ENCODE measurements at places on chromosomes 13 and 19.

DNA sequence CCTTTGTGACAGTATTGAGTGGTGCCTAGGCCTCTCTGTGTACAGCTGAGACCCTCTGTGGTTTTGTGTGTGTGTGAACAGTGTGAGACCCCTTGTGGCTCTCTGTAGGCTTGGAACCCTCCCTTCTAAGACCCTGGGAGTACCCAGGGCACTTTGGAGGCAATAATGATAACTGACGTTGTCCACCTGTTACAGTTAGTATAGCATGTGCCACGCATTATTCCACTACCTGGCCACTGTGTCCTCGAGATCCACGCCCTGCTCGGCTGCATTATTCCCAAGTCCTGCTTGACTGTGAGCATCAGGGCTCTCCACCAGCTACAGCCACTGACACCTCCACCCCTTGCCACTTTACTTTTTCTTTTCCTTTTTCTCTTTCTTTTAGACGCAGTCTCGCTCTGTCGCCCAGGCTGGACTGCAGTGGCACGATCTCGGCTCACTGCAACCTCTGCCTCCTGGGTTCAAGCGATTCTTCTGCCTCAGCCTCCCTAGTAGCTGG, 2.0 kb downstream of the GRAMD1A start:
- DNase-seq = no peak

DNA sequence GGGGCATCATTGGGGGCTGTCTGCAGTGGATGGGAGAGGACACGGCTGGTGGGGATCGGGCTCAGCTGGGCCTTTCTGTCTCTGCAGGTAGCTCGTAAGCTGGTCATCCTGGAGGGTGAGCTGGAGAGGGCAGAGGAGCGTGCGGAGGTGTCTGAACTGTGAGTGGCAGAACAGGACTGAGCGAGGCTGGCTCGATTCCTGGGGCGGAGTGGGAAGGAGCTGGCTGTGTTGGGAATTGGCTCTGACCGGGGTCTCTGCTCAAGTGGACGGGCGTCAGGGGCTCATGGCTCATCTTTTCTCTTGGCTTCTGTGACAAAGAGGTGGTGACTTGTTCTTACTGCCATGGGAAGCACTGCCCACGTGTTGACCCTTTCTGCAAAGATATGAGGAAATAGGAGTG, 11.6 kb downstream of the TPM4 start:
- no peak for DNase-seq

DNA sequence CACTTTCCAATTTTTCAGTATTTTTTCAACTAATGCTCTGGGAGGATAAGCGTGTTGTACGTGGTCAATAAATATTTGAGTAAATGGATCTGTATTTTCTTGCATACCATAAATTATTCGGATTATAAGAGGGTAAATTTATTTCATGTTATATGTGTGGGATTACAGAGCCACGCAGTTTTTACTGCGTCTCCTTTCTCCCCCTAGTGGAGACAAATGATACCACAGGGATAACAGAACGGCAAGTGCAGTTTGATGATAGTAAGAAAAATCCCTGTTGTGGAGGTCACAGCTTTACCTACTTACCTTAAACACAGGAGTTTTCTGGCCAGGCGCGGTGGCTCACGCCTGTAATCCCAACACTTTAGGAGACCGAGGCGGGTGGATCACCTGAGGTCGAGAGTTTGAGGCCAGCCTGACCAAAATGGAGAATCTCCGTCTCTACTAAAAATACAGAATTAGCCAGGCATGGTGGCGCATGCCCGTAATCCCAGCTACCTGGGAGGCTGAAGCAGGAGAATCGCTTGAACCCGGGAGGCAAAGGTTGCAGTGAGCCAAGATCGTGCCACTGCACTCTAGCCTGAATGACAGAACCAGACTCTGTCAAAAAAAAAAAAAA, 16.8 kb downstream of the MBD3L2B start:
- DNase-seq = no peak

DNA sequence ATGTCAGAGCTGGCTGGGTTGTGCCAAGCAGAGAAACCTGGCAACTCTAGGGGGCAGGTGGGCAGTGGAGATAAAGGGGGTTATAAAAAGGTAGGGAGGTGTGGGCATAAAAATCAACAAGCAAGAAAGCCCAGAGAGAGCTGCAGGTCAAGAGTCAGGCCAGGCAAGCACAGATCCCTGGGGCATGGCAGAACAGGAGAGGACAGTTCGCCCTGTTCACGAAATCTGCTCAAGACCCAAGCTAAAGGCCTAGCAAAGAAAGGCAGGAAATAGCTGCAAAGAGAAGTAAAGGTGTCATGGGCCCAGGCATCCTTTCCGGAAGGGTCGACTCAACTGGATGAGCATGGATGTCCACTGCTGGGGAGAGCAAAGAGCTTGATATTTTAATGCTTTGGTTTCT, 3.4 kb downstream of the MBNL2 start:
- DNase-seq = peak; percentile 23

- no peak for DNase-seq
Observed at GRCh38 chr13:27128825-27129627, 42.6 kb downstream of the USP12 start.

DNA sequence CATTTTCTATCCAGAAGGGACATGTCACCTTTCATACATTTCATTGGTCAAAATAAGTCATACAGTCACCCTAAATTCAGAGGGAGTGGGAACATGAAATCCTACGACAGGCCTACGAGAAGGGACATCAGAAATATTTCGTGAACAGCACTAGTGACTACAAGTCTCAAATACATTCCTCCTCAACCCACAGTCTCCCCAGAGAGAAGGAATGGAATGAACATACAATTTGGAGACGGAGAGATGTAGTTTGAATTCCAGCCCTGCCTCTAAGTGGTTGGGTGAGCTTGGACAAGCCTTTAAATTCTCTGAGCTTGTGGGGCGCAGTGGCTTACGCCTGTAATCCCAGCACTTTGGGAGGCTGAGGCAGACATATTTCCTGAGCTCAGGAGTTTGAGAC, 9.9 kb downstream of the SERTM1 start:
- no peak for DNase-seq

DNA sequence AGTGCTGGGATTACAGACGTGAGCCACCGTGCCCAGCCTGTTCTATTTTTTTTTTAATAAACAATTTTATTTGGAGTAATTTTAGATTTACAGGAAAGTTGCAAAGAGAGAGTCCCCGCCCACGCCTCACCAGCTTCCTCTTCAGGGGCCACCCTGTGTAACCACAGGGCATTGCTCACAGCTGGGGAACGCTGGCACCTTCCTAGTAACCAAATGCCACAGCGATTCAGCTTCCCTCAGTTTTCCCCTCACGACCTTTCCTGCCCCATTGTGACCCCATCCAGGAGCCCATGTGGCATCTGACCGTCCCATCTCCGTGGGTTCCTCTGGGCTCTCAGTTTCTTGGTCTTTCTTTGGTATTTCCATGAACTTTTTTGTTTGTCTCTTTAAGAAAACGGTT, 83.9 kb downstream of the GNG7 start:
- DNase-seq = peak; percentile 74

DNA sequence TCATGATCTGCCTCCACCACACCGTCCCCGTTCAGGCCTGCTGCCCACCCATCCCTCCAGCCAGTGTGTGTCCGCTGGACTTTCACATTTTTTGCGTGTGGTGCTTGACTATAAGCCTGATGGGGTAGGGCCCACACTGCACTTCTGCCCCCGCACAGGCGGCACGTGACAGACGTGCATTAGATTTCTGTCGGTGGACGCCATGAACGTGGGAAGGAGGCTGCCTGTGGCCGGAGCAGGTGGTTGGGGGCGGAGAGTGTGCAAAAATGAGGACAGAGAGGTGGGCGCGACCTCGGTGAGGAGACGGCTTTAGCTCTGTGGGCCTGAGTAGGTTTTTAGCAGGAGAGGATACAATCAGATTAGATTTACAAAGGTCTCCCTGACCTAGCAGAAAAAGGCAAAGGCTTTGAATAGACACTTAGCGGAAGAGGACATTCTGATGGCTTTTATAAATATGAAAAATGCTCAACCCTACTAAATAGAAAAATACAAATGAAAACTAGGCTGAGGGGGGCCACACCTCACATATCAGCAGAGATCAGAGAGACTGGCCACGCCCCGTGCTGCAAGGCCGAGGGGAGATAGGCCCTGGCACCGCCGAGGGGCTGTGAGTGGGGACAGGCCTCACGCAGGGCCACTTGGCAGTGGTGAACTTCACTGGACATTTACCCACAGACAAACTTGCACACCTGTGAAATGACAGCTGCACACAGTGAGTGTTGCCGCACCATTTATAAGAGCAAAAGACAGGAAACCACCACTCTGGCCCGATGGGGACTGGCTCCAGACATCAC, 25.4 kb downstream of the PAK4 start:
- no peak for DNase-seq

GRCh38 chr13:85379433-85379832, 419.8 kb downstream of the SLITRK6 start:
- no peak for DNase-seq

DNA sequence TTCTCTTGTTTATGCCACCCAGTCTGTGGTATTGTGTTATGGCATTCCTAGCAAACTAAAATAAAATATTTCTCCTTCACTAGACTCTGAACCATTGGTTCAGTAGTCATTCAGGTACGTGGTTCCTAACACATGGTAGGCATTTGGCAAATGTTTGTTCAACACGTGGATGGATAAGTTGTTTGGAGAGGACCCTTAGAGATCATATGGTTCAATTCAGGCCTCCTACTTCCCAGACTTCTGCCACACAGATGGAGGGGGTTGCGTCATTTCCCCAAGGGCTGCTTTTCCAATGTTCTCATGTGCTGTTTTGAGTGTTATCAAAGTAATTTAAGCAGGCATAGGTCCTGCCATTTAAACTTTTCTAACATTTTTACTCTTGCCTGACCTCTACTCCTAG, 6.7 kb downstream of the CXCL17 start:
- DNase-seq = no peak

Measured in left colon (tissue), 2 donors.